ENCODE measurements at places on chromosomes 1 and 21. TPM values are rescaled to one million over a fixed set of nuclear protein-coding genes. Genes with fewer than 3 reads are reported as not detected.

The SELENOF gene
- 98.3 TPM for total RNA-seq

The LCE1A gene
- total RNA-seq = not detected

The FCRL5 gene
- total RNA-seq = 0.40 TPM

The RBM15 gene
- total RNA-seq = 15.1 TPM

The CHI3L2 gene
- total RNA-seq = 0.19 TPM

The FOXD3 gene
- total RNA-seq = 0.12 TPM

The NES gene
- 1.5 TPM for total RNA-seq

The RHD gene
- total RNA-seq = 0.58 TPM

The OR2T11 gene
- total RNA-seq = not detected

The DEPDC1 gene
- total RNA-seq = 0.87 TPM

The SDC3 gene
- total RNA-seq = 16.5 TPM

The LCE2B gene
- total RNA-seq = not detected

The TTC34 gene
- total RNA-seq = 0.06 TPM
